Thymus (tissue), 14 donors: ENCODE measurements at places on chromosomes 7 and 10. TPM values are rescaled to one million over a fixed set of nuclear protein-coding genes. Genes with fewer than 3 reads are reported as not detected.

GRCh38 chr10:71339796-71340589, 20.9 kb downstream of the SLC29A3 start:
- H3K27me3 ChIP-seq, result no peaks in the 10 kb centered on the region
- no peak overlapping the region for H3K4me3 ChIP-seq
- DNase-seq, result no peak
- H3K27ac ChIP-seq, result no peak overlapping the region
- H3K36me3 ChIP-seq, result peaks cover 2% of the 10 kb centered on the region
- no peaks in the 10 kb centered on the region for H3K4me1 ChIP-seq

- DNase-seq, result no peak
- H3K4me3 ChIP-seq, result no peak overlapping the region
- H3K36me3 ChIP-seq, result no peaks in the 10 kb centered on the region
- H3K27ac ChIP-seq, result no peak overlapping the region
- no peaks in the 10 kb centered on the region for H3K4me1 ChIP-seq
- no peaks in the 10 kb centered on the region for H3K27me3 ChIP-seq
Measured at GRCh38 chr10:96660297-96660696, 60.0 kb downstream of the PIK3AP1 start.

- no peaks in the 10 kb centered on the region for H3K27me3 ChIP-seq
- H3K4me3 ChIP-seq, result no peak overlapping the region
- no peaks in the 10 kb centered on the region for H3K4me1 ChIP-seq
- no peaks in the 10 kb centered on the region for H3K36me3 ChIP-seq
Measured at GRCh38 chr10:7231509-7232414, 179.1 kb downstream of the SFMBT2 start.

HTR5A gene
- total RNA-seq, result 0.85 TPM

DNA sequence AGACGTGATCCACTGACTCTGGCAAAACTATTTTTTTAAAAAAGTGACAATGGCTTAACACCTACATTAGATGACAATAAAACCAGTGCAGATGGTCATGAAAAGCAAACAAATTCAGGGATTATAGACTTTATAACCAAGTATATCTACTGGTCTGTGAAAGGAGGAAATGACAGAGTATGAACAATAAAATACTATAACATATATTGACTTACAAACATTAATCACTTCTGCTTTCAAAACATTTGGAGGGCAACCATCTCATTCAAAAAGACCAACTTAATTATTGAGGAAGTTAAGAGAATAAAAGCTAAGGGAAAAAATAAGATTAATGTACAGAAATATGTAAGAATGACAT, 34.8 kb downstream of the JMJD1C start:
- H3K27ac ChIP-seq, result no peak overlapping the region
- no peak for DNase-seq
- H3K27me3 ChIP-seq, result no peaks in the 10 kb centered on the region
- no peak overlapping the region for H3K4me3 ChIP-seq

- H3K36me3 ChIP-seq, result no peaks in the 10 kb centered on the region
- H3K27ac ChIP-seq, result no peak overlapping the region
- H3K4me3 ChIP-seq, result no peak overlapping the region
- H3K27me3 ChIP-seq, result no peaks in the 10 kb centered on the region
- DNase-seq, result no peak
- no peaks in the 10 kb centered on the region for H3K4me1 ChIP-seq
Measured at GRCh38 chr10:117987244-117987909, 59.4 kb downstream of the RAB11FIP2 start.

NME8 gene
- 1.0 TPM for total RNA-seq

PPP2R2D gene
- total RNA-seq, result 32.3 TPM

GRCh38 chr7:32937344-32938174, 19.7 kb upstream of the FKBP9 start:
- peaks cover 8% of the 10 kb centered on the region for H3K27me3 ChIP-seq
- H3K36me3 ChIP-seq, result no peaks in the 10 kb centered on the region
- no peak overlapping the region for H3K27ac ChIP-seq
- peaks cover 8% of the 10 kb centered on the region for H3K4me1 ChIP-seq

DNA sequence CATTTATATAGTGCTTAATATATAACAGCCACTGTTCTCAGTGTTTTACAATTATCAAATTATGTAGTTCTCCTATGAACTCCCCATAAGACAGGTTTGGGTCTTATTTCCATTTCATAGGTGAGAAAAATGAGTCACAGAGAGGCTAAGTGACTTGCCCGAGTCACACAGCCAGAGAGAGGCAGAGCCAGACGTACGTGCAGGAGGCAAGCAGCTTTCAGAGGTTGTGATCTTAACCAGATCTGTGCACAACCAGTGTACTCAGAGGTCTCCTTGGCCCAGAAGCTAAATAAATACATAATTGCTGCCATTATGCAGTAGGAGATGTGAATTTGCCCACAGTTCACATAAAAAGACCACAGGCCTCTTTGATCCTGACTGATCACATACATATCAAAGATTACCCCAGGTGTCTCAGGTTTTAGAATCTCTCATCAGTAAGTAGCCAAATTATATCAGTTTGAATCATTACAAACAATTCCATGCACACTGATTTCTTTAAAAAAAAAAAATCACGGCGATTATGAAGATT, 304.7 kb upstream of the AOAH start:
- no peak overlapping the region for H3K4me3 ChIP-seq
- no peaks in the 10 kb centered on the region for H3K27me3 ChIP-seq
- H3K36me3 ChIP-seq, result no peaks in the 10 kb centered on the region
- peak; percentile 8 for DNase-seq

CEP55 gene
- 28.7 TPM for total RNA-seq

MYH16 gene
- 0.05 TPM for total RNA-seq

DPYSL4 gene
- total RNA-seq, result 0.28 TPM

OR2A12 gene
- not detected for total RNA-seq

GRCh38 chr7:12570168-12570533, 369 bp upstream of the SCIN start:
- DNase-seq, result no peak
- H3K27ac ChIP-seq, result no peak overlapping the region
- H3K4me1 ChIP-seq, result no peaks in the 10 kb centered on the region
- H3K27me3 ChIP-seq, result peaks cover 23% of the 10 kb centered on the region
- H3K4me3 ChIP-seq, result no peak overlapping the region
- H3K36me3 ChIP-seq, result no peaks in the 10 kb centered on the region

DNA sequence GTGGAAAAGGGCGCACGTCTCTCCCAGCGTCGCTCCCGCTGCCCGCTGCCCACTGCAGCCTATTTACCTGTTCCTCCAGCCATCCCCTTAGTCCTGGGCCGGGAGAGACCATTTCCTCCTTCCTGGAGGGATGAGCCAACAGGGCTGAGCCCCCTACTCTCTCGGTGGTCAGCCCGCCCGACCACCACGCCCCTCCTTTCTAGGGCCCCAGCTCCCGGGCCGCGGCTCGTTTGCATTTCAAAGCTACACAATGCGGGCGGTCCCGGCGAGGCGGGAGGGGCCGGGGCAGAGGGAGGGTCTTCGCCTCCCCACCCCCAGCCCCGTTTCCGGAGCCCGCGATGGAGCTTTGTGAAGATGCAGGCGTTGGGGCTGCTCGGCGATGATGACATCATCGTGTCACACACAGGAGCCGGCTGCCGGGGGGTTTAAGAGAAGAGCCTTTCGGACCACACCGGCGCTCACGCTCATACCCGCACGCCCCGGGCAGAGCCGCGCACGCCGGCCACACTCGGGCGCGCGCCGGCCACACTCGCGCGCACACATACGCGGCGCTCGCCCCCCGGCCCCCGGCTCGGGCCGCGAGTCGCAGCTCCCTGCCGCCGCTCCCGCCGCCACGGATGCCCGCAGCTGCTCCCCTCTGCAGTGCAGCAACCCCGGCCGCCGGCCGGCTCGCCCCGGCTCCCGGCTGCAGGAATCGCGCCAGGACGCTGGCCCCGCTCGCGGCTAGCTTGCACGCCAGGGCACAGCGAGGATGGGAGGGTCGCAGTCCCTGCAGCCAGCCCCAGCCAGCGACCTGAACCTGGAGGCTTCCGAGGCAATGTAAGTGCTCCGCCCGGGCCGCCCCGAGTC, 107.7 kb upstream of the BTBD16 start:
- H3K36me3 ChIP-seq, result no peaks in the 10 kb centered on the region
- peaks cover 42% of the 10 kb centered on the region for H3K27me3 ChIP-seq
- DNase-seq, result peak; percentile 15
- no peaks in the 10 kb centered on the region for H3K4me1 ChIP-seq

- no peak overlapping the region for H3K27ac ChIP-seq
- H3K27me3 ChIP-seq, result no peaks in the 10 kb centered on the region
- H3K4me3 ChIP-seq, result no peak overlapping the region
- peaks cover 19% of the 10 kb centered on the region for H3K36me3 ChIP-seq
- peaks cover 3% of the 10 kb centered on the region for H3K4me1 ChIP-seq
Measured at GRCh38 chr10:89419548-89419947, 5.2 kb downstream of the IFIT5 start.

DNA sequence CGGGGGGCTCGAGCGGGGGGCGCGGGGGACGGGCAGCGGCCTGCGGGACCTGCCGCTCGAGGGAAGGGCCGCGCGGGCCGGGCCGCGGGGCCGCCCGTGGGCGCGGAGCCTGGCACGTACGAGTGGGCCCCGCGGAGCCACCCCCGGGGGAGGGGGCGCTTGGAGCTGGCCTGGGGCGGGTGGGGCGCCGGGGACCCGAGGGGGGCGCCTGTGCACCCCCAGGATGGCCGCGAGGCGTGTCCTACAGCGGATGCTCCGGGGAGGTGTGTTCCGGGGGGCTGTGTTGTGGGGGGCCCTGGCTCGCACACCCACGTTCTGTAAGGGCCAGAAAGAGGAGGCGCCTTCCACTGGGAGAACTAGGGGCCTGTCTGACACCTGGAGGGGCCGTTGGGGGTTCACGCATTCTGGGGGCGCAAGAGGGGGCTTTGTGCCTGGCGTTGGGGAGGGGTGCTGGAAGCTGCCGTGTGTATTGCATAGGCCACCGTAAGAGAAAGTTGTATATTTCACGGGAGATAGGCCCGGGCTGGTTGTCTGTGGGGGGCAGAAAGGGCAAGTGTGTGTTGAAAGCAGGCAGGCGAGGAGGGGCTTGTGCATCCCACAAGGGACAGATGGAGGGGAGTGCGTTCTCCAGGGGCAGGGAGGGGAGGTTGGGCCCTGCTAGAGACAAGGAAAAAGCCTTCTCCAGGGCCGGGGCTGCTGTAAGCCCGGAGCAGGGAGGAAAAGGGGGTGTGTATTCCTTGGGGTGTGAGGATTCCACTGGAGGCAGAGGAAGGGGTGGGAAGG, 663 bp downstream of the VPS37D start:
- no peak for DNase-seq
- no peaks in the 10 kb centered on the region for H3K4me1 ChIP-seq
- no peak overlapping the region for H3K27ac ChIP-seq
- H3K4me3 ChIP-seq, result peak overlapping the region; percentile 19
- peaks cover 83% of the 10 kb centered on the region for H3K27me3 ChIP-seq

DNA sequence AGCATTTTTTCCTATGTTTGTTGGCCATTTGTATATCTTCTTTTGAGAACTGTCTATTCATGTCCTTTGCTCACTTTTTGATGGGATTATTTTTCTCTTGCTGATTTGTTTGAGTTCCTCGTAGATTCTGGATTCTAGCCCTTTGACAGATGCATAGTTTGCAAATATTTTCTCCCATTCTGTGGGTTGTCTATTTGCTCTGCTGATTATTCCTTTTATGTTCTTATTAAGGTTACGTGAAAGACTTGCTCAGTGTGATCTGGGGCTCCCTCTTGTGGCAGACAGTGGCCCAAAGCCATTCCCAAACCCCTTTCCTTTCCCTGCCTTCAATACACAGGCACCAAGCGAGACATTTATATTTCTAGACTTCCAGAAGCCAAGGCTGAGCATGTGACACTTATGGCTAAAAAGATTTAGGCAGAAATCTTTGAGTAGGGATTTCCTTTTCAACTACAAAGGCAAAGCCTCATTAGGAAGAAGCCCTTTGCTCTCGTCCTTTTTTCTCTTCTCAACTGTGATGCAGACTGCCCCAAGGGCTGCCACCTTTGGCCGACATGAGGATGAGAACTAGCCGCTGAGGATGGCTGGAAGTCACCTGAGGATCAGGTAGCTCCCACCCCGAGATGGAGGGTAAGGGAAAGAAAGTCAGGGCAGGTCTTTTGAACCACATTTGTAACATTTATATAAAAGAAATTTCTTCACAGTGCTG, 23.6 kb downstream of the ST8SIA6 start:
- H3K27ac ChIP-seq, result no peak overlapping the region
- no peaks in the 10 kb centered on the region for H3K27me3 ChIP-seq
- no peaks in the 10 kb centered on the region for H3K36me3 ChIP-seq
- H3K4me1 ChIP-seq, result peaks cover 22% of the 10 kb centered on the region

GRCh38 chr7:78083476-78084120, 285.0 kb downstream of the PHTF2 start:
- no peaks in the 10 kb centered on the region for H3K36me3 ChIP-seq
- H3K27ac ChIP-seq, result no peak overlapping the region
- no peak overlapping the region for H3K4me3 ChIP-seq
- no peak for DNase-seq
- H3K27me3 ChIP-seq, result no peaks in the 10 kb centered on the region

DNA sequence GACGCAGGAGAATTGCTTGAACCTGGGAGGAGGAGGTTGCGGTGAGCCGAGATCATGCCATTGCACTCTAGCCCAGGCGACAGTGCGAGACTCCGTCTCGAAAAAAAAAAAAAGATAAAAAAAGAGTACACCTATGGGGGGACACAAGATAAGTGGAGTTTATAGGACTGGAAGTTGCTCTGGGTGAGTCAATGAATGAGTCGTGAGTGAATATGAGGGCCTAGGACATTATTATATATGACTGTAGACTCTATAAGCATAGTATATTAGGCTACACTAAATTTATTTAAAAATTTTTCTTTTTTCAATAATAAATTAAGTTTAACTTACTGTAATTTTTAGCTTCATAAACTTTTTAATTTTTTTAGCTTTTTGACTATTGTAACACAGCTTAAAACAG, 19.4 kb upstream of the SGCE start:
- H3K4me3 ChIP-seq, result no peak overlapping the region
- H3K27me3 ChIP-seq, result no peaks in the 10 kb centered on the region
- H3K36me3 ChIP-seq, result no peaks in the 10 kb centered on the region
- H3K4me1 ChIP-seq, result no peaks in the 10 kb centered on the region
- no peak overlapping the region for H3K27ac ChIP-seq
